ENCODE measurements at places on chromosomes 6 and 20.
A peak's percentile ranks its signal among the peaks of the same experiment; 100 is the strongest.

DNA sequence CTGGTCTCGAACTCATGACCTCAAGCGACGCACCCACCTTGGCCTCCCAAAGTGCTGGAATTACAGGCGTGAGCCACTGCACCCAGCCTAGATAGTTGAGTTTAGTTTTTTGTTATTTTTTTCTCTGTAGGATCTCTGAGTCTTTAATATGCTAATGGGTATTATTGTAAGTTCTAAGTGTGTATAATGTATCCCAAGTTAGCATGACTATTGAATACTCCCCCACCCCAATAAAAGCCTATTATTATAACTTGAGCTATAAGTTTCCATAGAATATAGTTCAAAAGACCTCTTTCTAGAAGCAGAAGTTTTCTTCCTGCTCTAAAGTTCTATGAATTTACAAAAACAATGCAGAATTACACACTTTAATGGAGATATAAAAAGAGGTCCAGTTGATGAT lies 210.4 kb upstream of the MARCKS start:
- no peak for DNase-seq

- DNase-seq: peak; percentile 72
These were observed at the start of gene SLC2A10 for GRCh38 chr20:46709459-46710152. TSS of gene SLC2A10 (plus strand) at chr20:46709649. CDS start at chr20:46709737, 88 bp downstream.

- no peak for DNase-seq
These were observed 74.9 kb downstream of the MAP3K4 start for GRCh38 chr6:161066511-161066910.

DNA sequence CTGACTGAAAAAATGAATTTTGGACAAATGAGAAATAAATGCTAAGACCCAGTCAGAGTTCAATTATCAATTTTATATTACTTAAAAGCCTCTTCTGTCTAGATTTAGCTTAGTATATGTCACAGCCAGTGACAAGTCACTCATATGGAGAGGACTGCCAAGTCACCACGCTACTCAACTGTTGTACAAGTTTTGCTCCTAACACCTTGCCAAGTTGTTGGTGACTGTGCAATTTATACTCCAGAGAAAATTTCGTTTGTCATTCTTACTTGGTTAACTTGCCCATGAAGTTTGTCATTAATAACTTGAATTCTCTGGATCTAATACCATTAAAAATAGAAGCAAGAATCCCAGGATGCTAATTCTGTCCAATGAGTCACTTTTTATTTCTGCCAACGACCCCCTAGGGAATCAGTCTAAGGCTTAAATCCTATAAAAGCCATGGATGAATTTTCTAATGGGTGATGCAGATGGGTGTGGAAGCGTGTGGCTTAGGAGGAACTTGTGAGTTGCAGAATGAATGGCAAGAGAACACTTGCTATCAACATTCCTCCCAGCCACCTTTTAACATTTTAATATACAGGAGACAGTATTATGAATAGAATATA lies 30.4 kb upstream of the FBXO30 start:
- no peak for DNase-seq

GRCh38 chr20:63979557-63980316 lies at the start of gene SAMD10:
TSS of gene SAMD10 (minus strand) at chr20:63979642. CDS start at chr20:63979467, 175 bp downstream.
- peak; percentile 50 for DNase-seq

GRCh38 chr6:138155443-138155842 lies 6.3 kb upstream of the ARFGEF3 start:
- no peak for DNase-seq

- DNase-seq: no peak
These were observed 167.9 kb downstream of the NRN1 start for GRCh38 chr6:5838656-5839396.

GRCh38 chr20:56995635-56996075 lies 270.8 kb downstream of the BMP7 start:
- peak; percentile 46 for DNase-seq

- DNase-seq: no peak
These were observed 90.8 kb downstream of the DACT2 start for GRCh38 chr6:168228676-168229367.

DNA sequence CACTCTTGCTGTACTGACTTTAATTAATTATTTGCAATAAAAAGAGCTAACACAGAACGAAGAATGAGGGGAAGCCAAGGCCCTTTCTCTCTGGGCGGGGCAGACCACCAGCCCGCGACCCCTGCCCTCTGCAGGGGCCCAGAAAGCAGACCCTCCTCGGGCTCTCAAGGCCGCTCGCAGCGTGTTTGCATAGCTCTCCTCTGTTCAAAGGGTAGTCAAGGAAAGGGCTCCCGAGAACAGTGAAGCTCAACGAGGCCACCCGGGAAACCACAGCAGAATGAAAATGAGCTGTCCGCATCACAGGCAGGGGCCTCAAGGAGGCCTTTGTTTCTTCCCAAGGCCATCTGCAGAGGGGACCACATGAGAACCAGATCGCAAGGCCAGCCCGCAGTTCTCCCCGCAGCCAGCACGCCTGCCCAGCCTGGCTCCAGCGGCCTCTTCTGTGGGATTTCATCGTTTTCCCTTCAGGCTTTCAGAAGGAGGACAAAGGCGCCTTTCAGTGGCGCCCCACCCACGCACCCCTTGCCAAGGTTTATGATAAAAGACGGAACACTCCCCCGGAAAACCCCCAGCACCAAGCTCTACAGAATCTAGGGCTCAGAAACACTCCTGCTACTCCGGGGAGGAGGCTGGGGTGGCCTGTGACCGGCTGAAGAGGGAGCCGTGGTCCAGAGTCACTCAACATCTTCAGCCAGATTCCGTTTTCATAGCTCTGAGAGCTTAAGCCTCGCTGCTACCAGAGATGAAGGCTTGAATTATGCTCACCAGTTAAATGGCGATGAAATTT lies 25.3 kb downstream of the ACSS1 start:
- DNase-seq: no peak

- no peak for DNase-seq
These were observed 130.8 kb downstream of the SOBP start for GRCh38 chr6:107620732-107621131.

DNA sequence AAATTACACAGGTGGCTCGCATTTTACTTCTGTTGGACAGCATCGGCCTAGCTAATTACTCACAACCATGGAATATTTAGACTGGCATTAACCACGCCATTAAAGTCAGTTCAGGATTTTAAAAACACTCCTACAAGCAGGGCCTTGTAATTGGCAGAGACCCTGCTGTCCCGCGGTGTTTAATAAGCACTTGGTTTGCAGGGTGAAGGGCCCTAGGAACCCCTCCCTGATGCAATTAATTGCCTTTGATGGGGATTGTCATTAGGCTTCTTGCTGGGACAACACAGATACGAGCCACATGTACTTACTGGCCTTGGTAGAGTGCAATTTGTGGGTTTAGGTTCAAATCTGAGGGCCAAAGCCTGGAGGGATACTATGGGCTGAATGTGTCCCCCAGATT lies 7.8 kb upstream of the VSTM2L start:
- DNase-seq: no peak

GRCh38 chr6:22053391-22053997 lies 243.3 kb downstream of the PRL start:
- DNase-seq: no peak

DNA sequence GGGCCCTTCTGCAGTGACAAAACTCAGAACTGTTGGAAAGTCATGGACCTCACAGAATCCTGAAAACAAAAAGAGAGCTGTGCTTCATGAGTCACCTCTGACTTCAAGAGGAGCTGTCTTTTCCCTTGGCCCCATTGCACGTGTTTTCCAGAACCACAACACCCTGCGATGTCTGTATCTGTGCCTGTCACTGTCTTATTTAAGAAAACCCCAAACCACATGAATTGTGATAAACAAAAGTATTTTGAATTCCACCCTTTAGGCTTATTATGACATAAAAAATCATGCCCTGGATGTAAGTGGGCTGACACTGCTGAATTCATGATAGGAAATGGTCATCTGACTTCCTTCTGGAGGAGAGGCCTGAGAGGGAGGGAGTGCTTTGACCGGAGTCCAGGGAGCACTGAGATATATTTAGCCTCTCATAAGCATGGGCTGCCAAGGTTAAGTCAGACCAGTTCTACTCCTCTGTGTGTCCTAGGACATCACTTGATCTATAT lies 96.4 kb upstream of the DUSP22 start:
- no peak for DNase-seq

GRCh38 chr6:139557547-139557946 lies 183.1 kb upstream of the CITED2 start:
- DNase-seq: no peak

- no peak for DNase-seq
These were observed 132.8 kb upstream of the TNFAIP3 start for GRCh38 chr6:137734005-137734874.

GRCh38 chr6:125076482-125076742 lies 77.2 kb upstream of the TPD52L1 start:
- no peak for DNase-seq

GRCh38 chr20:24051160-24051559 lies 62.6 kb upstream of the GGTLC1 start:
- DNase-seq: no peak

DNA sequence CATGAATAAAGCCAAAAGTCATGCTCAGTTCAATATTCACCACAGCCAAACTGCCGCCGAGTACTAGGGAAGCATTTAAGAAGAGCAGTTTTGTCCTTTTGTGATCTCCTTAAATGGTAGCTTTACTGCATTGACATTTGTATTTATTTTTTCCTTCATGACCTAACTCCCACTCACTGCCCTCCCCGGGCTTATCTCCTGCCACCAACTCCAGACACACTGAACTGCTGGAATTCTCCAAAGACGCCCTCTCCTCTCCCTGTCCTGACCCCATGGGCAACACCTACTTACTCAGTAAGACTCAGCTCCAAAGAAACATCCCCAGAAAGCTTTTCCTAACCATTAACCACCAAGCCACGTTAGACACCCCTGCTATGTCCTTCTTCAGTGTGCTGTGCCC lies 48.5 kb upstream of the CNKSR3 start:
- DNase-seq: no peak

DNA sequence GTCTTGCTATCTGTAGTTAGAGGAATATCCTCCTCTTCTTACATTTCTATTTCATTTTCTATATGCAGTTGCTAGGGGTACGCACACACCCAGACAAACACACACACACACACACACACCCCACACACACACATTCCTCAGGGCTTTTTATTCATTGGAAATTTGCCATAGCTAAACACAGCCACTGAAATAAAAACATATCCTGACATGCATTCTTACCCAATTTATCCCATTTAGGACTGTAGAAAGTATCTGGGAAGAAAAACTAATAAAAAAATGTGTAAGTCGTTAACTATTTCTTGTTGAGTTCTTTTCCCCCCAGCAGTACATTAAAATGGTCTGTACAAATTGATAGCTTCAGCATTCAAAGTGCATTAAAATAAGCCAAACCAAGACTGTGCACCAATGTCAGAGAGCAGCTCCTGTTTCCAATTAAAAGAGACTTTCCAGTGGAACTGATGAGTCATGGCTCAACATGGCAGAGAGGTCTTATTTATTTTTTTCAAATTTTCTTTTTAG lies 357.9 kb upstream of the AGPAT4 start:
- no peak for DNase-seq

DNA sequence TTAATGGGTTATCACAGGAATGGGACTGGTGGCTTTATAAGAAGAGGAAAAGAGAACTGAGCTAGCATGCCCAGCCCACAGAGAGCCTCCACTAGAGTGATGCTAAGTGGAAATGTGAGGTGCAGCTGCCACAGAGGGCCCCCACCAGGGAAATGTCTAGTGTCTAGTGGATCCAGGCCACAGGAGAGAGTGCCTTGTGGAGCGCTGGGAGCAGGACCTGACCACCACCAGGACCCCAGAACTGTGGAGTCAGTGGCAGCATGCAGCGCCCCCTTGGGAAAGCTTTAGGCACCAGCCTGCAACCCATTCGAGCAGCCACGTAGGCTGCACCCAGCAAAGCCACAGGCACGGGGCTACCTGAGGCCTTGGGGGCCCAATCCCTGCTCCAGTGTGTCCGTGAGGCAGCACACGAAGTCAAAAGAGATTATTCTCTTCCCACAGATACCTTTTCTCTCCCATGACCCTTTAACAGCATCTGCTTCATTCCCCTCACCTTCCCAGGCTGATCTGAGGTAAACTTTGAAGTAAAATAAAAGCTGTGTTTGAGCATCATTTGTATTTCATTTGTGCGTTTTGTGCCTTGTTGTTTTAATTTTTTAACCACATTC lies 4.4 kb downstream of the HLA-E start:
- no peak for DNase-seq

GRCh38 chr6:159031846-159032245 lies 12.9 kb downstream of the TAGAP start:
- DNase-seq: no peak

DNA sequence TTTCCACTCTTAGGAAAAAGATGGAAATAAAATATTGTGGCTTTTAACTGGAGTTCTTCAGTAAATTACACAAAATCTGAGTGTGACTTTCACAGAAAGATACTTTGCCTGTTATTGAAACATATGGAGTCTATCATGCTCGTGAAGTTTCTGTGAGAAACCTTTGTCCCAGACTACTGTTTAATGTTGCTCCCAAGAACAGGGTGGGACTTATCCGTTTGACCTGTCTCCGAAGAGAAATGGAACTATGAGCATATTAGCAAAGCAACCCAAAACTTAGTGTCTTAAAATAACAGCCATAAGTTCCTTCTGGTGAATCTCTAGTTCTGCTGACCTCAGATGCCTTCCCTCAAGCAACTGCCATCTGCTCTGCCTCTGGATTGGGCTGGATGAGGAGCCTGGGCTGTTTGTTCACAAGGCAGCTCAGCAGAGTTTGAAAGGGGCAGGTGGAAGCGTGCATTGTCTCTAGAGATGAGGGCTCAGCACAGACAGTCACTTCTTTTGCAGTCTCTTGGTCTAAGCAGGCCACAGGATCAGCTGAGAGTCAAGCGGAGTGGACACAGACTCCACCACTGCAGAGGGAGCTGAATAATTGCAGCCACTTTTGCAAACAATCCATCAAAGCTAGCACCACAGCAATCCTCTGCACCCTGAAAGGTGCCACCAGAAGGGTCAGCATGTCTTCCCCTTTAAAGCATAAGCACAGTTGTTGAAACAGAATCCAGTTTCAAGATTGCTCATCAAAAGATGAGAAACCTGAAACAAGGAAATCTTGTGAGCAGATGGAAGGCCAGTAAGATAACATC lies 52.8 kb downstream of the MYB start:
- no peak for DNase-seq

GRCh38 chr6:105428342-105428957 lies 25.6 kb upstream of the PREP start:
- DNase-seq: peak; percentile 58

- DNase-seq: no peak
These were observed 79.8 kb upstream of the SCAF8 start for GRCh38 chr6:154653385-154653784.

DNA sequence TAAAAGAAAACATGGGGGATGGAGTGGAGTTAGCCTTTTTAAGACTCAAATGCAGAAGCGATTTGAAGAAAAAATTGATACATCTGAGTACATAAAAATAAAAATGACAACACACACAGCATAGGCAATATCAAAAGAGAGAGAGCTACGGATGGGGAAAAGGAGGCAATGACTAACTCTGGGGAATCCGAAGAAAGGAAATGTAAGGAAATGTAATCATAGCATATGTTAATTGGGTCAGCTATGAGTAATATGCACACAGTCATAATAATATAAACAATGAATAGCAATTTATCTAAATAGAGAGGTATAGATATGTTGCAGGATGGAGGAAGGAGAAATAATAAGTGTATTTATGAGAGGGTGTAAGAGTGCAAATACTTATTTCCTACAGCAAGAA lies 83.4 kb downstream of the NOL4L start:
- peak; percentile 94 for DNase-seq

- no peak for DNase-seq
These were observed 123.7 kb upstream of the EXOC2 start for GRCh38 chr6:816510-817084.

Data from ELR (cell line).